ENCODE measurements at places on chromosomes 16 and 17.

DNA sequence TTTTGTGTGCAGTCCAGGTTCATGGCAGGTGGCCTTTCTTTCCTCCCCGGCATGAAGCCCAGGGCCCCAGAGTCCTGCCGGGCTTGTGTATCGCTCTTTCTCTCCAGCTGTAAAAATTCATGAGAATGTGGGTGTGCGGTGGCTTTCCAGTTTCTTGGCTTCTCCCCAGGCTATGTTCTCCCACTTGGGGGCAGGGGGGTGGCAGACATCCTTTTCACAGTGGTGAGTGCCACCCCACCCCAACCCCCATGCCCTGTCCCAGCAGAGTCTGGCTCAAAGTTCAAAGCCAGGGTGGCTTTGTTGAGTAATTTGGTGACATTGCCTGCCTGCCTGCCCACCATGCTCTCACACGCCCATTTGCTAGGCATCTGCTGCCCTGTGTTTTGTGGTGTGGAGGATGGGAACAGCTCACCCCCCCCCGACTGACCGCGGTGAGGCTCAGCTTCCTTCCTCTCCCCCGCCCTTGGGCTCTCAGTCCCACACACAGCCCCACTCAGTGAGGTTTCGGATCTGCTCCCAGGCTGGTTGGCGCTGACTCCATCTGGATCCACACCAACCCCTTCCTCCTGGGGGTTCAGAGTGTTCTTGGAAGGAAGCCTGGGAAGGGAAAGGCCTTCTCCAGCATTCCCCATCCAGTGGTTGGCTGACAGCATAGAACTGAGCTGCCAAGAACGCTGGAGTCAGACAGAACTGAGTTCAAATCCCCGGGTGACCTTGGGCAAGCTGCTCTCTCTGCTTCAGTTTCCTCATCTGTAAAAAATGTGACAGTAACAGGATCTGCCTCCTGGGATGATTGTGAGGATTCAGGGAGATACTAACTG lies 36.0 kb downstream of the CHD9 start:
- H3K27me3 ChIP-seq: no peaks in the 10 kb centered on the region
- H3K4me1 ChIP-seq: peaks cover 25% of the 10 kb centered on the region
- peak; percentile 78 for DNase-seq
- H3K27ac ChIP-seq: peak overlapping the region; percentile 32
- peaks cover 4% of the 10 kb centered on the region for H3K36me3 ChIP-seq

DNA sequence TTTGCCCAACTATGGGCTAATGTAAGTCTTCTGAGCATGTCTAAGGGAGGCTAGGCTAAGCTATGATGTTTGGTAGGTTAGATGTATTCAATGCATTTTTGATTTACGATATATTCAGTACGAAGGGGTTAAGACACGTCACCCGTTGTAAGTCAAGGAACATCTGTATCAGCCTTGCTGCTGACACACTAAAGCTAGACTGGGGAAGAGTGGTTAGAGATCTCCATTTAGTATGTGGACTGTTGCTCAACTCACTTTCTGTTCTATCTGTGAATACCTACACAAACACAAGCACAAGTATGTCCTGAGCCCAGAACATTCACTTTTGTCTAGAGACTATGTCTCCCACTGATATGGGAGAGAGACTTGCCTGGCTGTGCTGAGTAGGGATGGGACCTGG lies 71.5 kb downstream of the VMP1 start:
- DNase-seq: no peak
- H3K4me3 ChIP-seq: no peak overlapping the region
- peaks cover 9% of the 10 kb centered on the region for H3K36me3 ChIP-seq
- H3K27ac ChIP-seq: no peak overlapping the region

DNA sequence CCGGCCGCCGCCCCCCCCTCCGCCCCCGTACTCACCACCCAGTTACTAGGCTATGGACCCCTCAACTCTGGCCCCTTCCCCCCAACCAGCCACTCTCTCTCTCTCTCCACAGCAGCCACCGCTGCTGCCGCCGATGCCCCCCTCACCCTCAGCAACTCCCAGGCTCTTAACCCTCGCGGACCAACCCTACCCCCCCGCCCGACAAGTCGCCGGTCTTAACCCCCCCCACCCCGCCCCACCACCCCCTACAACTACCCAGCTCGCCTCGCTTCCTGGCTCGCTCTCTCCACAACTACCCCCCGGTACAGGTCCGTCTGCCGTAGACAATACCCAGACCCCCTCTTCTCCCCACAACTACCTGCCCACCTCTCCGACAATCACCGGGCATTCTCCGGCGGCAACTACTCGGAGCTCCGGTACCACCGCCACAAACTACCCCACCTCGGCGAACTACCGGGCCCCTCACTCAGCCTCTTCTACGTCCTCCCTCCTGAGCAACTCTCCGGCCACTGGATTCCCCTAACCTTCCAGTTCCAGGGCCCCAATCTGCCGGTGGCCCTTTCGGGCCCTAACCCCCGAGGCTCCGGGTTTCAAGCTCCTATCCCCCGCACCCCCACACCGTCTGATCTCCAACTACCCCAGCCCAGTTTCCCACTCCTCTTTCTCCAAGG lies 702 bp downstream of the PHF23 start:
- peak overlapping the region; percentile 89 for H3K4me3 ChIP-seq
- peak overlapping the region; percentile 75 for H3K27ac ChIP-seq
- H3K36me3 ChIP-seq: peaks cover 4% of the 10 kb centered on the region
- H3K4me1 ChIP-seq: peaks cover 67% of the 10 kb centered on the region

- H3K4me1 ChIP-seq: peaks cover 64% of the 10 kb centered on the region
- no peak for DNase-seq
- peak overlapping the region; percentile 75 for H3K4me3 ChIP-seq
- no peak overlapping the region for H3K27ac ChIP-seq
- no peaks in the 10 kb centered on the region for H3K36me3 ChIP-seq
Observed at GRCh38 chr16:67246756-67247191, 507 bp downstream of the FHOD1 start.

GRCh38 chr16:47284999-47285398 lies 141.3 kb upstream of the NETO2 start:
- no peaks in the 10 kb centered on the region for H3K27me3 ChIP-seq
- H3K4me3 ChIP-seq: no peak overlapping the region
- H3K4me1 ChIP-seq: no peaks in the 10 kb centered on the region
- peaks cover 3% of the 10 kb centered on the region for H3K36me3 ChIP-seq
- no peak overlapping the region for H3K27ac ChIP-seq
- DNase-seq: no peak

DNA sequence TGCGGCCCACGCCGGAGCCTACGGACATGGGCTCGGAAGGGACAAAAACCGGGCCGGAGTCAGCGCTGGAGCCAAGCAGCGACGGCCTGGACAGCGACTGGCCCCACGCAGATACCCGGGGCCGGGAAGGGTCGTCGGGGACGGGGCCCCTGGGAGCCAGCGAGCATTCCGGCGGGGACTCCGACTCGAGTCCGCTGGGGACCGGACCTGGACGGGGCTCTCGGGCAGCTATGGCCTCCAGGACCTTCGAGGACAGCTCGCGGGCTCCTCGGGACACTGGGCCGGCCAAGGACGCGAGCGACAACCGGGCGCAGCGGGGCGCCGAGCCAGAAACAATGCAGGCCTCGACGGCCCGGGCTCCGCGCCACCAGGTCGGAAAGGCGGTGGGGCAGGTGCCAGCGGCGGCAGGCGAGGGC lies 1.0 kb downstream of the MYO15B start:
- peak overlapping the region; percentile 84 for H3K4me3 ChIP-seq
- no peaks in the 10 kb centered on the region for H3K27me3 ChIP-seq
- H3K4me1 ChIP-seq: peaks cover 31% of the 10 kb centered on the region
- peaks cover 24% of the 10 kb centered on the region for H3K36me3 ChIP-seq
- no peak for DNase-seq
- peak overlapping the region; percentile 77 for H3K27ac ChIP-seq

- no peaks in the 10 kb centered on the region for H3K27me3 ChIP-seq
- H3K4me3 ChIP-seq: peak overlapping the region; percentile 99
- DNase-seq: no peak
- peaks cover 15% of the 10 kb centered on the region for H3K4me1 ChIP-seq
- H3K27ac ChIP-seq: no peak overlapping the region
- peaks cover 9% of the 10 kb centered on the region for H3K36me3 ChIP-seq
Observed at GRCh38 chr17:14070344-14070984, 1.2 kb downstream of the COX10 start.

- peaks cover 2% of the 10 kb centered on the region for H3K27me3 ChIP-seq
- no peak overlapping the region for H3K4me3 ChIP-seq
- no peaks in the 10 kb centered on the region for H3K4me1 ChIP-seq
- DNase-seq: no peak
- H3K27ac ChIP-seq: no peak overlapping the region
Observed at GRCh38 chr16:50491516-50491915, 56.7 kb upstream of the NKD1 start.

GRCh38 chr16:67672739-67673662 lies 6.4 kb downstream of the C16orf86 start:
- H3K36me3 ChIP-seq: peaks cover 6% of the 10 kb centered on the region
- H3K27ac ChIP-seq: peak overlapping the region; percentile 62
- H3K4me3 ChIP-seq: no peak overlapping the region

- DNase-seq: no peak
- H3K27ac ChIP-seq: no peak overlapping the region
- no peak overlapping the region for H3K4me3 ChIP-seq
Observed at GRCh38 chr17:50375858-50376538, 3.0 kb downstream of the EME1 start.

- no peak for DNase-seq
- H3K27me3 ChIP-seq: no peaks in the 10 kb centered on the region
- no peak overlapping the region for H3K4me3 ChIP-seq
- H3K36me3 ChIP-seq: no peaks in the 10 kb centered on the region
- H3K27ac ChIP-seq: no peak overlapping the region
Observed at GRCh38 chr17:61345825-61346666, 53.6 kb upstream of the TBX2 start.
